ENCODE measurements at places on chromosomes 2 and 18. TPM values are rescaled to one million over a fixed set of nuclear protein-coding genes. Genes with fewer than 3 reads are reported as not detected.

Gene OTOF
- polyA plus RNA-seq: 0.82 TPM

Gene MC4R
- polyA plus RNA-seq: not detected

Gene KLHL41
- not detected for polyA plus RNA-seq

Gene ELOA2
- not detected for polyA plus RNA-seq

Gene MYO5B
- polyA plus RNA-seq: not detected

Gene HTR2B
- 0.21 TPM for polyA plus RNA-seq

Gene LRRC30
- not detected for polyA plus RNA-seq

Gene IL1RL2
- polyA plus RNA-seq: not detected

Gene RMC1
- 42.7 TPM for polyA plus RNA-seq

Gene FSHR
- polyA plus RNA-seq: not detected

Gene IL1R1
- 2.6 TPM for polyA plus RNA-seq

Gene DLGAP1
- 0.24 TPM for polyA plus RNA-seq

Gene DSG1
- not detected for polyA plus RNA-seq

Gene SCN1A
- polyA plus RNA-seq: not detected

Gene G6PC2
- polyA plus RNA-seq: not detected

Gene ALPG
- not detected for polyA plus RNA-seq

Gene POTEI
- polyA plus RNA-seq: not detected

Gene SPATA3
- polyA plus RNA-seq: not detected

Gene ICOS
- 29.1 TPM for polyA plus RNA-seq

Measured in CD4-positive, alpha-beta memory T cell (primary cell).